ENCODE measurements at places on chromosomes 3 and 15. TPM values are rescaled to one million over a fixed set of nuclear protein-coding genes. Genes with fewer than 3 reads are reported as not detected.
A peak's percentile ranks its signal among the peaks of the same experiment; 100 is the strongest.

DNA sequence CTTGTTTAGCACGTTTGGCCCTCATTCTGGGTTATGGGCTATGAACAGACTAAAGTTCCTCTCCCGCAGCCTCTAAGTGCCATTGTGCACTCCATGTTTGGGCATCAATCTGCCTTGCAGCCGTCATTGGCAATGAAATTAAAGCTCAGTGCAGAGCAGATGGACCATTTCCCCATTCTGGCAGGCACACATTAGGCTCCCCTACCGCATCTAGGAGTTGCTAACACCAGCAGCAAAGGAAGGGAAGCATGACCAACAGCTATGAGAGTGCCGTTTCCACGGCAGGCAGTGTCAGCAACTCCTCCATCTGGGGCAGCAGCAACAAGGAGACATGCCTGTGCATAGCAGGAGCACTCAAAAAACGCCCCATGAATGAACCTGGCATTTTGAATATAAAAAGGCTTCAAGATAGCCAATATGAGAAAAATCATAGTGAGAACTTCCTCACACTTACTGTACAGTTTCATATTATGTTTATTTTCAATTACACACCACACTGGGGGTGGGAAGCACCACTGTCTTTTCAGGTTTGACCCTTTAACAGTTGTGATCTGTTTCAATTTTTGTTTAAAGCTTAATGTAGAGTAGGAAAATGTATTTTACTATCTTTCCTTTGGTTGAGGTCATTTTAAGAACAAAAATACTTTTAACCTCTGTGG lies 218.7 kb downstream of the KCNMB2 start:
- no peak for DNase-seq

- DNase-seq = no peak
Measured at GRCh38 chr3:59565125-59565524, 515.3 kb upstream of the CFAP20DC start.

- DNase-seq = no peak
Measured at GRCh38 chr3:119342176-119342575, 48.0 kb downstream of the ARHGAP31 start.

DNA sequence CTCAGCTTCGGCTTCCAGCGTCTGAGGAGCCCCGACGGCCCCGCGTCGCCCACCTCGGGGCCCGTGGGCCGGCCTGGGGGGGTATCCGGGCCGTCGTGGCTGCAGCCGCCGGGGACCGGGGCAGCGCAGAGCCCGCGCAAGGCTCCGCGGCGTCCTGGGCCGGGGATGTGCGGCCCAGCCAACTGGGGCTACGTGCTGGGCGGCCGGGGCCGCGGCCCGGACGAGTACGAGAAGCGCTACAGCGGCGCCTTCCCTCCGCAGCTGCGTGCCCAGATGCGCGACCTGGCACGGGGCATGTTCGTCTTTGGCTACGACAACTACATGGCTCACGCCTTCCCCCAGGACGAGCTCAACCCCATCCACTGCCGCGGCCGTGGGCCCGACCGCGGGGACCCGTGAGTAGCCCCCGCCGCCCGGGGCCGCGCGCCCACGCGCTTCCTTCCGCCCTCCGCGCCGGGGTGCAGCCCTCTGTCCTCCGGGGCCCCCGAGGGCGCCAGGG lies 462 bp downstream of the EDEM1 start:
- DNase-seq = no peak

DNA sequence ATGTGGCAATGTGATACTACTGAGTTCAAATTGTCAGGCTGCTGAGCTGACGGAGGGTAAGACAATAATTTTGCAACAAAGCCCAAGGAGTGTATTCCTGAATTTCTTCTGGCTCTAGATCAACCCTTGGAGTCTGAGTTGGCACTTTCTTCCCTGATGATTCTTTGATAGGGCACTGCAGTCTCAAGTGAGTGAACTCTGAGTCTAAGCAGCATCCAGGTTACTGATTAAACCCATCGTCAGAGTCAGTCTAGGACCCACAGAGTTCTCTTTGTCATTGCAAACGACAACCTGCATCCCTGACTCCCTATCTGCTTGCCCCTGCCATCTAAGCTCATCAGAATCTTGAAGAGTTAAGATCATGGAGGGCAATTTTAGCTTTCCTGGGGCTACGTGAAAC lies 58.6 kb downstream of the MME start:
- no peak for DNase-seq

GRCh38 chr3:129182390-129183185 lies 1.1 kb downstream of the CNBP start:
- peak; percentile 30 for DNase-seq

DNA sequence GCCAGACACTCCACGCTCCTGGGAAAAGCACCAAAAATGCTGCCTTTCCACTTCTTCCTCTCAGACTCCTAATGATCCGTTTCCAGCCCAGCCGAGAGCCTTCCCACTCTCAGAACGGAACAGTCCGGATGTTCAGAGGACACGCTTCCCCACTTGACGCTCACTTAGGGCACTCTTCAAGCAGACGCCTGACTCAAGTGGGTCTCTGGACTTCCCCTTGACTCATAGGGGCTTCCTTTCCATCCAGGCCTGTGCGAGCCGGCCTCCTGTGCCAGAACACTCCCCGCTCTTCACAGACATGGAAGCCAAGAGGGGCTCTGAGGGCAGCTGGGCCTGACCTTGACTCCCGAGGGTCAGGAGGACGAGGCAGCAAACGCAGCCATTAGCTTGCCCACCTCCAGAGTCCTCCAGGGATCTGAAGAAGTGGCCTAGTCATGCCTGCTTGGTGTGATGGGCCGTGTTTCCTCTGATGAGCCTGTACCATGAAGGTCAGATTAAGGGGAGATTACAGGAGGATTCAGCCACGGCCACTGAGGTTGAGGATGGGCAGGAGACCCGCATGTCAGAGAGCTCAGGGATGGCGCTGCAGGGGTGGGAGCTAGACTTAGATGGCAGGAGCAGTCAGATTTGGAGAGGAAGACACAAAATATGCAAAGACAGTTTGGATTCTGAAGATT lies 114.7 kb upstream of the TLE3 start:
- DNase-seq = no peak

DNA sequence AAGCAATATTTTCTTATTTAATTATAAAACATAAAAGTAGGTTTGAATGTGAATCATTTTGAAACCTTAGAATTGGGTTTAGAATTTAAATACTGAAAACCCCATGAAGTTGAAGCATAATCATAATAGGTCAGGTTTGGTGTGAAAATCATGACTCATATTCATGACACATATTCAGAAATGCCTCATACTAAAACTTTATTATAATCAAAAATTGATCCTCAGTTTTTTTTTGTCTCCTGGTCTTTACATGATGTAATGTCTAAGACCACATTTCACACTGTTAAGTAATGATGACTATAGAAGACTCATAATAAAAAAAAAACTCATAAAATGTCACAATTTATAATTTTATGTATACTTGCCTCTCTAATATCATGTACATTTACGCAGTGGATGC lies 190.4 kb downstream of the FOXP1 start:
- DNase-seq = no peak

Gene B3GALNT1
- total RNA-seq = 0.67 TPM

All from SK-MEL-5 (cell line).